Stimulated activated CD4-positive, alpha-beta T cell treated with anti-CD3 and anti-CD28 coated beads, Interleukin-1b, Interleukin-23, amount 100 ng/mL, for 24 hours (primary cell): ENCODE measurements at places on chromosomes 12 and 14.
A peak's percentile ranks its signal among the peaks of the same experiment; 100 is the strongest.

GRCh38 chr12:56134897-56135296, 6.8 kb downstream of the ESYT1 start:
- DNase-seq = no peak

DNA sequence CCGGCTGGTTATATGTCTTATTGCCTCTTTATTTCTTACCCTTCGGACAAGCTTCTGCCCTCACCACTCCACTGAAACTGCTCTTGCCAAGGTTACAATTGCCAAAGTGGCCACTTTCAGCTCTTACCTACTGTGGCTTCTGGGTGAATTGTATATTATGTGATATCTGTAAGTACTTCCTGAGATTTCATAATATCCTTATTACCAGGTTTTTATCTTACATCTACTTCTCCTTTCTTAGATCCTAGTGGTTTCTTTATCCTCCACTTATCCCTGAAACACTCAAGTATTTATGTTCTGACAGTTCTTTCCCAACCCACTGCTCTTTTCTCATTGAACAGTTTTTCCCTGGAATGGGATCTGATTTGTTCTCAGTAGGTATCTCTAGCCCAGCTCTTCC, 10.5 kb downstream of the CELA1 start:
- no peak for DNase-seq

DNA sequence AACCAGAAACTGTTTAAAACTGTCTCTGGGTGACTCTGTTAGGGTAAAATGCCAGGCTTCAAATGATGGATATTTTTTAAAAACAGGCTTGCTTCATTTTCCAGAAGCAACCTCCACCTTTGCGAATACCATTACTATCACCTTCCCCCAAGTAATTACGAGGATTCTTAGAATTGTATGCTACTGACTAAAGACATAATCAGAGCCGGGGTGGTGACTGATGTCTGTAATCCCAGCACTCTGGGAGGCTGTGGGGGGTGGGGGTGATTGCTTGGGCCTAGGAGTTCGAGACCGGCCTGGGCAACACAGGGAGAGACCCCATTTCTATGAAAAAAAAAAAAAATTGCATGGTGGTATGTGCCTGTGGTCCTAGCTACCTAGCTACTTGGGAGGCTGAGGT, 38.3 kb downstream of the FGD6 start:
- DNase-seq = no peak

DNA sequence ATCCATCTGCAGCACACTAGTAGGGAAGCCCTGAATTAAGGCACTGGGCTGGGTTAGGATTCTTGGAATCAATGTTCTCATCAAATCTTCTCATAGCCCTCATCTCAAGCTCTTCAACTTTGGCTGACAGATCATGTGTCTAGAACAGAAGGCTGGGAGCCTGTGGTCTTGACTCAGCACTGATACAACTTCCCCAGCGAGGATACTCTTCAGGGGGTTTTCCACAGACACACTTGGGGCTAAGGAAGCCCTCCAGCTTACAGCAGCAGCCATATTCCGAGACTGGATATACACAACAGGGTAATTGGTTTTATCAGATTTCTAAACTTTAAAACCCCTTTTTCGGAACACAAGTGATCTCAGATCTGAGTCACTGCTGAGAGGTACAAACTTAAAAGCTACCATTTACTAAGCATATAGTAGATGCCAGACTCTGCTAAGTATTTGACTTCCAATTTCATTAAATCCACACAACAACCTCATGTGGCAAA, 3.5 kb downstream of the FMNL3 start:
- peak; percentile 36 for DNase-seq

- no peak for DNase-seq
Observed at GRCh38 chr14:100025111-100025510, 40.1 kb upstream of the EVL start.

DNA sequence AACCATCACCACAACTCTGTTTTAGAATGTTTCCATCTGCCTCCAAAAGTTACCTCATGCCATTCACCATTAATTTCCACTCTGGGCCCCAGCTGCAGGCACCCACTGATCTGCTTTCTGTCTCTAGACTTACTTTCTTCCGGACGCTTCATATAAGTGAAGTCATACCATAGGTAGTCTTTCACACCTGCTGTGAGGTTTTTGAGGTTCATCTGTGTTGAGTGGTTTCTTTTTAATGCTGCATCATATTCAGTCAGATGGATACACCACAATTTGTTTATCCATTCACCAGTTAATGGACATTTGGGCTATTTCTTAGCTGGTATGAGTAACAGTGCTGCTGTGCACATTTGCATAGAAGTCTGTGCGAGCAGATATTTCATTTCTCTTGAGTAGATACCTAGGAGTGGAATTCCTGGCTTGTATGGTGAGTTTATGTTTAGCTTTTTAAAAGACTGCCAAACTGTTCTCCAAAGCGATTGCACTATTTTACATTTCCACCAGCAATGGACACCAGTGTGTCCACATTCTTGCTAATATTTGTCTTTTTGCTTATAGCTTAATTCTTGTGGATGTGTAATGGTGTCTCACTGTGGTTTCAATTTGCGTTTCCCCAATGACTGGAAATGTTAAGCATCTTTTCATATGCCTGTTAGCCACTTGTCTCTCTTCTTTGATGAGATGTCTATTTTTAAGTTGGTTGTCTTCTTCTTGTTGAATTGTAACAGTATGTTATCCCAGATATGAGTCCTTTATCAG, 48.3 kb downstream of the ZFYVE21 start:
- no peak for DNase-seq

DNA sequence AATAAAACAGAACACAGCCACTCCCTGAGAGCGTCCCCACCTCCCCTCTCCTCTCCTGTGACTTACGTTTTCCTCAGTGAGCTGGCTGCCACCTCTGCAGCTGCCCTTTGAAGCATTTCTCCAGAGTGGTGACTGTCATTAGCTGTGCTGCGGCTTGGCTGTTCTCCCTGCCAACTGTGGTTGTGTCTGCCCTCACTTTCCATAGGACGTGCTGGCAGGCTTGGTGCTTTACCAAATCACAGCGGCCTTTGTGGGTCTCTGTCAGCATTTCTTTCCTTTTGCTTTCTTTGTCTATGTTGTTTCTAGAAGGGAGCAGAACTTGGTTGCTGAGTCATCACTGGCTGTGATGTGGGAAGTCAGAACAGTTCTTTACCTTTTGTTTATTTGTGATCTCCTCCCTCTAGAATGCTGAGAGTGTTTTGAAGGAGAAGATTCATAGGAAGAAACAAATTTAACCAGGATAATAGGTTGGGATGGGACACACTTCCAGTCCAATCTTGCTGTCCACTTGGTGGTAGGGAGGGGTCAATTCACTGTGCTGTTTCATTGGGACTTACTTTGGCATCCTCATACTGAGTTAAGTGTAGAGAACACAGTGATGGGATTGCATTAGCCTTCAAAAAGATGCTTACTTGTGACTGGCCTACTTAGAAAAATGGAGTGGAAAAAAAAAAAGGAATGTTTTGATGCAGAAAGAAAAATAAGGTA, 88.2 kb downstream of the TMX1 start:
- no peak for DNase-seq

GRCh38 chr14:65560340-65561027, 148.0 kb downstream of the FUT8 start:
- DNase-seq = no peak

GRCh38 chr14:76386944-76387782, 11.2 kb downstream of the ESRRB start:
- DNase-seq = peak; percentile 45

GRCh38 chr14:30608533-30609006, 13.5 kb upstream of the SCFD1 start:
- no peak for DNase-seq

- DNase-seq = no peak
Observed at GRCh38 chr12:67520606-67521005, 127.9 kb upstream of the DYRK2 start.

DNA sequence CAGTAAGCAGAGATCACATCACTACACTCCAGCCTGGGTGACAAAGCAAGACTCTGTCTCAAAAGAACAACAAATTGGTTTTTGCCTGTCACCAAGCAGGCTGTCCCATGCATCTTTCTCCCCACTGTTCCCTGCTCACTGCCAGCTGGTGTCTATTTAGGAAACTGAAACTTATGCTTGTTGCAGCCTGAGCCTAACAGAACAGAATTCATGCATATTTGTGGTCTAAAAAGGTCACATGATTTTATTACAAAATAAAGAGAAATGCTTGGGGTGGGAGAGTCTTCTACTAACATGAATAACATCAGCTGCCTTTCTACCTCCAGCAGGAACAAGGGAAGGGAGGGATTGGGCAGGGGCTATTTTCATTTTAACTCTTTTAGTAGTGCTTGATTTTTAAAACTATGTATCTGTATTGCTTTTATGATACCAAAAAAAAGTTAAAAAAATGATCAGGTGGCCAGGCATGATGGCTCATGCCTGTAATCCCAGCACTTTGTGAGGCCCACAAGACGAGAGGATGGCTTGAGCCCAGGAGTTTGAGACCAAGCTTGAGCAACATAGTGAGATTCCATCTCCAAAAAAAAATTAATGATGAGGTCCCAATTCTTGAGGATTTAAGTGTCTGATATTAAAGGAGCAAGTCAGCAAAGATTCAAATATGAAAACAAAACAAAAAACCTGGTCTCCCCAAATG, 923 bp downstream of the STAT2 start:
- no peak for DNase-seq

- DNase-seq = no peak
Observed at GRCh38 chr12:103727638-103728037, 113.4 kb downstream of the NT5DC3 start.

DNA sequence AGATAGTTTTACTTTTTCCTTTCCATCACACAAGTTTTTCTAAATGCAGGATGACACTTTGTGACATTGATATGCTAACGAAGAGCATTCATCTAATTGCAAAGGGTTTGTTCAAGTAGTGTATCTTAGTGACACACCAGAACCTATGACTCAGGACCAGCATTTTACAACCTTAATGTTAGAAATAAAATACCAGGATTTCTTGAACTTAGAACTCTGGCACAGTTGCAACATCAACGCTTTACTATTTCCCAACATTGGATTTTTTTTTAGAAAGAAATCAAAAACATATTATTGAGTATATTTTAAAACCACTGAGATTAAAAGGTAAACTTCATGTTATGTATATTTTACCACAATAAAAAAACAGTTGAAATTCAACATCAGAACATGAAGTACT, 17.9 kb upstream of the PLEKHG6 start:
- no peak for DNase-seq

GRCh38 chr14:106039400-106039799, 513.0 kb downstream of the TMEM121 start:
- peak; percentile 46 for DNase-seq

- no peak for DNase-seq
Observed at GRCh38 chr12:111556676-111557075, 42.4 kb downstream of the ATXN2 start.

- no peak for DNase-seq
Observed at GRCh38 chr12:131119936-131120335, 166.2 kb downstream of the ADGRD1 start.

DNA sequence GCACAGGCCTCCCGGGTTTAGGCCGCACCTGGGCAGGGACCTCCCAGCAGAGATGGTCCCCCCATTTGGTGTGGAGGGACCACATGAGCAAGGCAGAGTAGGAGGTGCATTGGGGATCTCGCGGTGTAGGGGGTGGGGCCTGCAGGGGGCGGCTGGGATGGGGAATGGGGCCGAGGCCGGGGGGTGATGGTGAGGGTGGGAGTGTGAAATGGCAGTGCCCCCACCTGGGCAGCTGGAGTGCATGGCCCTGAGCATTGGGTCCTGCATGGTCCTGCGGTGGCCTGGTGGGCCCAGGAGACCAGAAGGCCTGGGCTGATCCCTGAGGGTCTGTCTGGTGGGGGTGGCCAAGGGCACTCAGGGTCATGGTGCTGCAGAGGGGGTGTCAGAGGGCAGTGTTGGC, 111.8 kb downstream of the KIF26A start:
- no peak for DNase-seq

DNA sequence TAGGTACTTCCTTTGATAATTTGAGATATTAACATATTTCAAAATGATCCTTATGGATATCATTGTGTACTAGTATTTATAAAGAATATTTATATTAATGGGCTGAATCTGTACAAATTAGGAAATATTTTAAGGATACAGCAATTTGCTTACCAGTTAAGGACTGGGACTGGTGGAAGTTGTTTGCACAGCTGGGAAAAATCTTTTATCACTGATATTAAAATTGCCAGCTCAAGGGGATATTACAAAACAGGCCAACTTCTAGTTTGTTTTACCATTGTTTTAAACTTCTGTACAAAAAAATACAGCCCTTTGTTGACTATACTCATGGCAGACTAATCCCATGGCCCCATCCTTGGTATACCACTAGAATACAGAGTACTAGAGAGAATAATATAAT, 133.2 kb upstream of the DDHD1 start:
- no peak for DNase-seq

DNA sequence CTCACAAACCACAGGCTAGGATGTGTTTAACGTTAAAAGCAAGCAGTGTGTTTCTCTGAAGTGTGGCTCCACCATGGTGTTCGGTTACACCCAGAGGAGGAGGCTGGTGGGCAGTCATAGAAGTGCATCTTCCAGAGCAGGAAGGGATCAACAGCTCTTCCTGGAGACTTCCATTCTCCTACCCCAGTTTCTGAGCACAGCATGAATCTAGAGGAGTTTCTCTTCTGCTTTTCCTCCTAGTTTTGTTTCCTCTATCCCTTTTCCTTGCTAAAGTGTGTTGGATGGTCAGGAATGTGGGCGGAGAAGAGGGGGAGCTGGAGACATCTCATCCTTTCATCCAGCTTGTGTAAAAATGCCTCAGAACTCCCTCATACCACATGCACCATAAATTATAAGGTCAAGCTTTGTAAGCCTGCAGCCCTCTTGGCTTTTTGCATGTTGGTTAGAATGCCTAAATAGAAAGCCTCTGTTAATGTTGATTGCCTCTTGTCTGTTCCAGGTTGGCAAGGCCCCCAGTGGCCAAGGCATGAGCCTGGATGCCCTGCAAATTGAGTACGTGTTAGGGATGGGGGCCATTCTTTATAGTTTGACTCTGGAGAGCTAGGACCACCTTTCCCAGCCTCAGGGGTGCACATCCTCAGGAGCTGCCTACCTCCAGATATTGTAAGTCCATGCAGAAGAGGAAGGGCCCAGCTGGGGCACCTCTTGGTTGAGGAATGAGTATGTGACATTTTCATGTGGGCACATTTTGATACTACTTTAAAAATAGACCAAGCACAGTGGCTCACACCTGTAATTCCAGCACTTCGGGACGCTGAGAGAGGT, 4.0 kb upstream of the CKAP4 start:
- no peak for DNase-seq

GRCh38 chr12:102010265-102010994, 51.4 kb downstream of the WASHC3 start:
- no peak for DNase-seq

DNA sequence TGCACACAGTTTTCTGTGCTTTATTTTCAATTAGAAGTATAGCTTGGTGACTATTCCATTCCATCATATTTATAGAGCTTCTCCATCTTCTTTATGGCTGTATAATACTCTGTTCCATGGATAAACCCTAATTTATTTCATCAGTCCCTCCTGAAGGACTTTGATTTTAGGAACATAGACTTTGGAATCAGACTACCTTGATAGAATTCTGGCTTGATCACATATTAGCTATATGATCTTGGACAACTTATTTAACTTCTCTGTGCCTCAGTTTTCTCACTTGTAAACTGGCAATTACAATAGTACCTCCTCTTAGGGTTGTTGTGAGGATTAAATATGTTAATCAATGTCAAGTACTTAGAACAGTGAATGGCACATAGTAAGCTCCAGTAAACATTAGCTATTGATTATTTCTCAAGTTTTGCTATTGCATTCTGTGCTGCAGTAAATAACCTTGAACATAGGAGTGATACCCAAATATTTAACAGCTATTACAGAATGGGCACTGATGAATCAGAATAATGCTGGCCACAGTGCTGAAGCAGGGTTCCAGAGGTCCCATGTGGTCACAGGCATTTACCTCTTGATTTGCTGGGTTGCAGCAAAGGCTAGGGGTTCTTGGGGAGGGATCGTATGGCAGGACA, 12.2 kb upstream of the NR1H4 start:
- DNase-seq = no peak
